ENCODE measurements at places on chromosomes 4 and X.

DNA sequence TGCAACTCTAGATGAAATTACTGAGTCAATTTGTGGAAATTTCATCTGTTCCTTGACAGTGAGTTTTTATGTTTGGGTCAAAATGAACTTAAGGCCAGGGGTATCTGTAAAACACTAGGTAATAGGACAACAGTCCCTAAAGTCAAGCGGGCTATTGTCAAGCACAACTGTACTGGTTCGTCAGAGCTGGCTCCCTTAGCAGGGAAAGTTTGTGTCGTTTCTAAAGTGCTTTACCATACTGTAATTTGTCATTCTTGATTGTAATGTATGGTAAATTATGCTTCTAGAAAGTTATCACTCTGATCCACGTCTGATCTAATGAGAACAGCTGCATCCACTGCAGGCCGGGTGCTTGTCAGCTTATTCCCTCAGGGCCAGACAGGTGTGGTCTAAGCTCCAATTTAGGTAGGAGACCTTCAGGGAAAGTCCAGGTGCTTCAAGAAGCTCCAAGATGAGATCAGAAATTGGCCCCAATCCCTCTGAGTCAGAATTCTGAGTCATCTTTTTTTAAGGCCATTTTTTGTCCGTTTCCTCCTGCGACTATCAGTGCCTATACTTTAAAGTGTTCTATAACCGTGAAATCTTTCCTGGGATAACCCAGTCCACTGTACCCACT lies 92.2 kb downstream of the PALLD start:
- DNase-seq, result peak; percentile 72

- DNase-seq, result peak; percentile 0
Measured at GRCh38 chrX:109952985-109953905, 49.7 kb upstream of the TMEM164 start.

DNA sequence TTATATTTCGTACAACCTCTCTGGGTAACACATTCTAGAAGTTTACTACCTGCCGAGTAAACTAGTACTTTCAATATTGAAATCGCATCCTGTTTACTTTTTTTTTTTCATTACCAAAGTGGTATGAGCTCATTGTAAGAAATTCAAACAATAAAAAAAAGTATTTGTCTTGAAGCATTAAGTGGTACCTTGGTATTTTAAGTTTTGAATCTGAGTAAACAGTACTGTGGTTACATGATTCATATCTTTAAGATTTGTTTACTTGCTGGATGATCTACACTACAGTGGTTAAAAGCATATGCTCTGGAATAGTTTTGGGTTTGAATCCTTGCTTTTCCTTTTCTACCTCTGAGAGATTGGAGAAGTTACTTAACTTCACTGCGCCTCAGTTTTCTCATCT lies 3.8 kb upstream of the MMGT1 start:
- DNase-seq, result peak; percentile 62

DNA sequence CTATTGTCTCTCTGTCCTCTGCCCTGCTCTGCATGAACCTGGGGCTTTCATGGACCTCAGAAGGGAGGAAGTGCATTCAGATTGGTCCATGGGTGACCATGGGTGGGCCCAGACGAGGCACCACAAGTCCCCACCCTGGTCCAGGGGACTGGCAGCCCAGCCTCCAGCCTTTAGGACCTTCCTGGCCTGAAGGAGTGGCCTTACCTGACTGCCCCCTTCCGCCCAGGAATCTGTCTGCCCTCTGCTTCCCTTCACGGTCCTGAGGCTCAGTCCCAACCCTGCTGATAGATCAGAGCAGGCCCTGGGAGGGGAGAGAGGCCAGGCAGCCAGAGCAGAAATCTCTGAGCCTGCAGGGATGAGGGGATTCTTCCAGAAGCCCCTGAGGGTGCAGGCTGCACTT lies 455.4 kb downstream of the PCDH18 start:
- DNase-seq, result no peak

GRCh38 chr4:3736806-3737205 lies 29.4 kb upstream of the ADRA2C start:
- no peak for DNase-seq

DNA sequence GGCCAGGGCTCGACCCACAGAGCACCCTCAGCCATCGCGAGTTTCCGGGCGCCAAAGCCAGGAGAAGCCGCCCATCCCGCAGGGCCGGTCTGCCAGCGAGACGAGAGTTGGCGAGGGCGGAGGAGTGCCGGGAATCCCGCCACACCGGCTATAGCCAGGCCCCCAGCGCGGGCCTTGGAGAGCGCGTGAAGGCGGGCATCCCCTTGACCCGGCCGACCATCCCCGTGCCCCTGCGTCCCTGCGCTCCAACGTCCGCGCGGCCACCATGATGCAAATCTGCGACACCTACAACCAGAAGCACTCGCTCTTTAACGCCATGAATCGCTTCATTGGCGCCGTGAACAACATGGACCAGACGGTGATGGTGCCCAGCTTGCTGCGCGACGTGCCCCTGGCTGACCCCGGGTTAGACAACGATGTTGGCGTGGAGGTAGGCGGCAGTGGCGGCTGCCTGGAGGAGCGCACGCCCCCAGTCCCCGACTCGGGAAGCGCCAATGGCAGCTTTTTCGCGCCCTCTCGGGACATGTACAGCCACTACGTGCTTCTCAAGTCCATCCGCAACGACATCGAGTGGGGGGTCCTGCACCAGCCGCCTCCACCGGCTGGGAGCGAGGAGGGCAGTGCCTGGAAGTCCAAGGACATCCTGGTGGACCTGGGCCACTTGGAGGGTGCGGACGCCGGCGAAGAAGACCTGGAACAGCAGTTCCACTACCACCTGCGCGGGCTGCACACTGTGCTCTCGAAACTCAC lies 3.6 kb downstream of the MID1IP1 start:
- peak; percentile 36 for DNase-seq

DNA sequence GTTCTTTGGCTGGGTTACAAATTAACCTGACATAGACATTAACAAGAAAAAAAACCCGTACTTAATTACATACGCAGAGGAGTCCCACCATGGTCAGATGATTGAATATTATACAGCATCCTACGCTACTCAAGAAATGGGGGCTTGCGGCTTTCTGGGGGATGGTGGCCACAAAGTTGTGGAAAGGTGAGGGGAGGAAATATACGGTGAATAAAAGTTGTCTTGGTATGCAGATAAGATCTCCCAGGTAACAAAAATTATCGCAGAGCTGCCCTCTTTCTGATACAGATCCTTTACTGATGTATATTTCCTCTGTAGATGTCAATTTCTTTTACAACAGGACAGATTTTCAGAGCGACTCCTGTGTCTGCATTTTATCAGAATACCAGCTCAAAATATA lies 890 bp downstream of the DCAF16 start:
- DNase-seq, result no peak

DNA sequence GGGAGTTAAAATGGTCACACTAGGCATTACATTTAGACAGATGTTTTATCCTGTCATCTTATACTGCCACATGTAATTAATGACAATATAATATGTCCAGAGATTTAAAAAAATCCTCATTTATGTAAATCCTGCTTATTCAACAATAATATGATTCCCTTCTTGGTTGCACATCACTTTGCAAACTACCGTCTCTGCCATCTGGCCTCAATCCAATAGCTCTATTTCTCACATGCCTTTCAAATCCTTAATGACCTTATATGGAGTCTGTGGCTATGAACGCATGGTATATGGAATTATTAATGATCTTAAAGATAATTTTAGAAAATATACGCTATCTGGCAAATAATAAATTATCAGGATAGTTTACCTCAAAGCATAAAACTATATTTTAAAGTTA lies 144.5 kb downstream of the NPNT start:
- DNase-seq, result peak; percentile 25

GRCh38 chr4:8135666-8136065 lies 22.9 kb downstream of the ABLIM2 start:
- no peak for DNase-seq

DNA sequence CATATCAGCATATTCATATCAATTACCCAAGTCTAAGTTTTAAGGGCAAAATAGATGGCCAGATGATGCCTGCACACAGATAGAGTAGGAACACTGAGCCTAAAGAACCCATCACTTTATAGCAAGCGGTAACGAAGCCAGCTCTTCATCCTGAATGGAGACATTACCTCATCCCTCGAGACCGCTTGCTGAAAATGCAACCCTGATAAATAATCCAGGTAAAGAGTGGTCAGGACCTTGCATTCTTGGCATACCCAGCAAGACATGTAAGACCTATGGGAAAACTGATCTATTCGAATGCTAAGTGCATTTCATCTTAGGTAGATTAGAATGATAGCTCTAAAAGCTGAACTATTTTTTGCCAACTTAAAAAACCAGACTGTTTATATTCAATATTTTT lies 25.3 kb downstream of the DCHS2 start:
- DNase-seq, result no peak

GRCh38 chr4:145218251-145218650 lies 37.9 kb upstream of the OTUD4 start:
- peak; percentile 8 for DNase-seq
